ENCODE measurements at places on chromosomes 6 and 20.

GRCh38 chr20:35828434-35828833 lies 56.6 kb downstream of the PHF20 start:
- DNase-seq, result no peak

DNA sequence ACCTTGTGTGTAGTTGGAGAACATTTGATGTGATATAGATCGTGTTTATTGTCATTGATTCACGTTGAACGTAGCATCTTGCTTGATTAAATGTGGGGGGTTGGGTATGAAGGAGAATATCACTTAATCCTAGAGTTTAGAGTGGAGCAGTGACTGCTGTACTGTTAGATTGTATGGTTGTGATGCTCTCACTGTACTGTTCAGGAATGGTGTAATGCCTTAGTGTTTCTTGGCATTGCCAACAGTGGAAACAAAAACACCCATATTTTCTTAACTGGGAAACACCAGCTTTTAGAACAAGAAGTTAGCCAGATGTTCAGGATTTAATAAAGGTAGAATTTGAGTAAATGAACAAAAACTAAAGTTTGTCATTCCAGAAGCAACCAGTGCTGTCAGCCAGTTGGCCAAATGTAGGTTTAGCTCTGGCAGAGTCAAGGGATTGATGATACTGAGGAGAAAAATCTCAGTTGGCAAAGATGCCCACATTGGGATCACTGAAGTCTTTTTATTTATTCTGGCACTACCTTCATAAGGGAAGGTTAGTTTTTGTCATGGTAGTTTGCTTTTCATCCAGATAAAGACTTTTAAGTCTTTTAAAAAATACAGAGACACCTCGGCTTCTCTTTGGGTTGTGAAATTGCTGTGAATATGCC lies 129.9 kb downstream of the JARID2 start:
- DNase-seq, result no peak

GRCh38 chr6:122798099-122798641 lies 9.1 kb downstream of the SMPDL3A start:
- DNase-seq, result no peak

DNA sequence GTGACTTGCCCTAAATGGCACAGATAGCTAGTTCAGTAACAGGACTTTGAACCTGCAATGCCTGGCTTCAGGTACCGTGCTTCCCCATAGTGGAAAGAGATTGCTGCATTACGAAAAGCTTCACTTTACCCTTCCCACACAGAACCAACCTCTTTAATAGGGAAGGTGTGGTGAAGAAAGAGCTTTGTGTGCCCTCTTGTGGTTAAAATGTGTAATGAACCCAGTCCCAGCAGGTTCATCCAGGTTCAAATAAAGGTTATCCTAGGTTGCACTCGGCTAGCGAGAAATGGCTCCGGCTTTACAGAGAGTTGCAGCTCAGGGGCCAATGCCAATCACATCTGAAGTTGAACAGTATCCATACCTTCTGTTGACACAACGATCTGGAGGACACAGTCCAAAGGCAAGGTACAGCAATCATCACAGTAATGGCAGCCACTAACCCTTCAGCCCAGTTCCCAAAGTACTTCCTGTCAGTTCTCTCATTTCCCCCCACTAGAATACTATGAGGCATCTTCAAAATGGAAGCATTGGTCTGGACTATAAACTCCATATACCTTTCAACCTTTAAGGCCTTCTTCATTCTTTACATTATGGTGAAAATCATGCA lies 3.0 kb downstream of the DEFB115 start:
- DNase-seq, result no peak

DNA sequence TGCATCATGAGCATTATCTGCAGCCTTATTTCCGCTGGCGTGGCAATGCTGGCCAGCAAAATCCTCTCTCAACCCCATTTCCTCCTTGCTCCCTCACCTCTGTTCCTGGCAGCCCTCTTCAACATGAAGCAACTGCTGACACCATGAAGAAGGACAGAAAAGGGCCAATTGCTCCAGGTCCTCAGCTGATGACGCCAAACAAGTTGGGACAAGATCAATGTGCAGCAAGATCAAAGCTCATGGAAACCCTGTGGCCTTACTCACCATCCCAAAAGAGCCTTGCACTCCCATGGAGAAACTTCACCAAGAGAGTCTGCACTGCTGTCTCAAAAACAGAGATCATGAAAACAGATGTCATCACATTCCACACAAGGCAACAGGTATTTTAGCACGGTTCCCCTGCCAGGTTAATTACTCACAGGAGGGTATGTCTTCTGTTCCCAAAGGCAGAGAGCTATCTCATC lies 7.4 kb downstream of the GFOD1 start:
- DNase-seq, result no peak

DNA sequence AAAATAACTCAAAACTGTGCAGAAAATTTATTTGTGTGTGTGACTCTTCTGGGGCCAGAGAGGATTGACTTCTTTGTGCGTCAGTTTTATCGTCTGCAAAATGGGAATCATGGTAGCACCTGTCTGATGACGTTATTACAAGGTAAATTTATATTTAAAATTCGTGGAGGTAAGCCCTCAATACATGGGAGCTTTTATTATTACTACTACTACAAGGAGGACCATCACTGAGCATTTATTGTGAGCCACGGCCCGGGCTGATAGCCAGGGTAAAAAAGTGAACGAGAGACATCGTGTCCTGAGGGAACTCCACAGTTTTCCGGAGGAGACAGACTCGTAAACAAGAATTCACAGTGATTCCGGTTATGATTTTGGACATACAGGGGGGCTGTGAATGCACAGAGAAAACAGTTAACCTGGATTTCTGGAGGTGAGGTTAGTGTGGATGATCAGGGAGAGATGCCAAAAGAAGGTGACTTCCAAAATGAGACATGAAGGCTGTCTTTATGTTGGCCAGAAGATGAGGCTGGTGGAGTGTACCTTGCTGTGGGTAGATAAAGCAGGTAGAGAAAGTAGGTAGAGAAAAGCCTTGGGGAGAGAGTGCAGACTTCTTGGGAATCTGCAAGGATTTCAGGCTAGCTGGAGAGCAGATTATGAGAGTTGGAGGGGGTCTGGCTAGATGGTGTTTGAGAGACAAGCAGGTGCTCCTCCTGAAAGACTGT lies 10.6 kb upstream of the SERINC3 start:
- DNase-seq, result no peak

- no peak for DNase-seq
Measured at GRCh38 chr20:25220021-25220730, 24.7 kb downstream of the ENTPD6 start.

GRCh38 chr6:16849280-16849987 lies 88.2 kb upstream of the ATXN1 start:
- DNase-seq, result no peak

- DNase-seq, result no peak
Measured at GRCh38 chr20:25408170-25408547, 686 bp downstream of the GINS1 start.

DNA sequence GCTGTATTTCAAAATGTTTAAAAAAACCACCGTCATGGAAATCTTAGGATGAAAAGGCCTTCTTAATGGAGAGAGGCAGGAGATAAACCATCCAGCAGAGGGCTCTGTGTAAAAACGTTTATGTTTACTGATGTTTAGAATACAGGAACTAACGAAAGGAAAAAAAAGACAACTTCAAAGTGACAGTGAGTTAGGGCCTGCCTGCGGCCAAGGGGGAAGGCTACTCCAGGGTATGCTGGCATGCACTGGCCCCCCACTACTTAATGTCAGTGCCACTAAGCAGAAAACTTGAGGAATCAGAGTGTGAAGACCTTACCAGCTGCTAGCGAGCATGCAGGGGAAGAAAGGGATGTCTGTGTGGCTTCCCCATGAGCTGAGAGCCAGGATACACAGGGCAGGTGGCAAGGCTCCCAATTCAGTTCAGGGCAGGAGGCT lies 47.7 kb downstream of the AKAP7 start:
- DNase-seq, result no peak

GRCh38 chr6:55176958-55177357 lies 2.6 kb downstream of the HCRTR2 start:
- no peak for DNase-seq

GRCh38 chr20:50561379-50562078 lies 51.3 kb downstream of the PTPN1 start:
- peak; percentile 50 for DNase-seq

- no peak for DNase-seq
Measured at GRCh38 chr20:25453035-25453810, 45.8 kb downstream of the GINS1 start.

GRCh38 chr6:109013656-109014305 lies 80.9 kb downstream of the SESN1 start:
- no peak for DNase-seq

DNA sequence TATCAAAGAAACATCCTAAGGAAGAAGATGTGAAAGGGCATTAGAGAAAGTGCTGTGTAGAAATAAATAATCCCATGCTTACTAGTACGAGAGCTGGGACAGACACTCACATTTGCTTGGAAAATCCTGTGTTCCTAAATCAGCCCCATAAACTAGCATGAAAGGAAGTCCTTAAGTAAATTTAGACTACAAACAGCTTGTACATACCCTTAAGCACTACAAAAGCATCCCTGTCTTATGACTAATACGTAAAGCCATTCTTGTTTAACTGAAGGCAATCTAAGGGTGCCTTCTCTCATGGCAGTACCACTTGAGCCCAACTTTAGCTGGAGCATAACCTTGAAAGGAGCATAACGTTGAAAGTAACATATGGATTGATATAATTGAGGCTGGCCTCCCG lies 15.4 kb upstream of the FOXQ1 start:
- DNase-seq, result no peak

- DNase-seq, result no peak
Measured at GRCh38 chr6:73024598-73024997, 200.7 kb downstream of the KHDC1L start.

GRCh38 chr6:31140643-31141042 lies 1.8 kb upstream of the PSORS1C2 start:
- DNase-seq, result no peak
